ENCODE measurements at places on chromosomes 4 and X. TPM values are rescaled to one million over a fixed set of nuclear protein-coding genes. Genes with fewer than 3 reads are reported as not detected.

DNA sequence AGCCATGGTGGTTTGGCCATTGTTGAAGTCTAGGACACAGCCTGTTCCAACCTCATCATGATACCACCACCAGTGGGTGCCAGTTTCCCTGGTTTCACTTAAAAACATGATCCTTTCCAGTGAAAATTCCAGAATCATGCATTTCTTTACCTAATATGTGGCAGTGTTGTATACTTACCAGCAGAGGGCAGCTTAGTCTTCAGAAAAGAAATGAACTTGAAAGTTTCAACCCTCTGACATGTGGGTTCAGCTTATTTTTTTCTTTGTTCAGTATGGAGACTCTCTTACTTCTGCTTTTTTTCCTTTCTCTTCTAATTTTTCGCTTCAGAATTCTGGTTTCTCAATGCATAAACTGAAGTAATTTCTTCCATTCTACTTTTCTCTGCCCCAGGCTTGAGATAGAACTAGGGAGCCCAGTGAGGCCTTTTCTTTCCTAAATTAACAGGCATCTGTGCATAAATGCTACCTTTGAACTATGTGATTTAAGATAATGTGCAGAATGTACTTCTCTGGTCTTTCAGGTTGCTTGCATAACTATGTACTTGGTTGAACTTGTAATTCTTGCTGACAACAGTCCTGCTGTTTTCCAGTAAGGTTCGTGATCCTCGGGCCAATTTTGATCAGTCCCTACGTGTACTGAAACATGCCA, 10.7 kb downstream of the LIAS start:
- peak; percentile 38 for DNase-seq

DNA sequence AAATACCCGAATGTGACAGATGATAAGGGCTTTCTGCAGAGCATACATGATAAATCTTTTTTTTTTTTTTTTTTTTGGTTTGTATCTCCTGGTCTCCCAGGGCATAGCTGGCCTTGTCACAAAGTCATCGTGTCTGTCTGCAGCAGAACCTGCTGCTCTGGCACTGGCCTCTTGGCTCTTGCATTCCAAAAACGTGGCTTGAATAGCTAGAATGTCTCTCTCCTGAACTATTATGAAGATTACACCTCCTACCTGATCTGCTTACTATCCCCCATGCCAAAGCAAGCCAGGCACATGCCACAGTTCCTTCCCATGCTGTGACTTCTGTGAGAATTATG, 50.4 kb upstream of the SCRG1 start:
- DNase-seq, result no peak

DNA sequence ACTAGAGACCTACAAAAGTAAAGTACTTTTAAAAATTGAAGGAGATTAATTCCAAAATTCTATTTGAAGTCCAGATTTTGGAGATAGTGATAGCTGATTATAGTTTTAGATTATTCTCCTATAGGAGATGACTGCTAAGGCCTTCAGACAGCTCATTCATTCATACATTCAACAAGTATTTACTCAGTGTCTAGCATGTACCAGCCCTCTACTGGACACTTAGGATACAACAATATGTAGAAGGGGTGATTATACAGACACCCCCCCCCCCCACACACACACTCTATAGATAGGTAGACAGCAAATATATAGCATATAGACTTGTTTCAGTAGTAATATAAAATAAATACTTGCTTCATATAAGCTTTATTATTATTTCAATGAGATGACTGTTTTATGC, 60.4 kb upstream of the TAF9B start:
- DNase-seq, result no peak

GRCh38 chr4:83606898-83607297, 71.0 kb downstream of the GPAT3 start:
- no peak for DNase-seq

DNA sequence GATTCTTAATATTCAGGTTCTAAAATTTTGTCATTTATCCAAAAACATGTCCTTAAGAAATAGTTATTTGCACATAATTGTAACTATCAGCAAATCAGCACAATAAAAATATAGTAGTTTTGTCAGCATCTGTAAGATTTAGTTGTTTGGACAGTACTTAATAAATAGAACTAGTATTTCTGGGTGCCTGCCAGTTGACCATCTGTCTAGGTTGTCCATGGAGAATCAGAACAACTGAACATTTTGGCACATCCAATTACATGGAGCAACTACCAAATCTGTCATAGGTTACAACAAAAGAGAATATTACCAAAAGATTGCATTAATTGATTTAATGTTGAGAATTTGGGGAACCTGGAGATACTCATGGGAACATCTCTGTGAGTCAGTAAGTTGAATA, 305.5 kb upstream of the TACR3 start:
- DNase-seq, result no peak

DNA sequence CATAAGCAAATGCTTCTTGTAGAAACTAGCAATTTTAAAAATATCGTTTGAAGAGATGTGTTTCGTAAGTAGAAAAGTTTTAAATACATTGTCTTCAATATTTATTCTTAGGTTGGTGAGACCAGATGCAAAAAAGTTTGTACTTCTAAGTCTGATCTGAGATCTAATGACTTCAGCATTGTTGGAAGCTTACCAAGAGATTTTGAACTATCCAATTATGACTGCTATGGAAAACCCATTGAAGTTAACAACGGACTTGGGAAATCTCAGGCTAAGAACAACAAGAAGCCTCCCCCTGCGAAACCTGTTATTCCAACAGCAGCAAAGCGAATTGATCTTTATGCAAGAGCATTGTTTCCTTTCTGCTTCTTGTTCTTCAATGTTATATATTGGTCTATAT, 50.2 kb upstream of the GRIA2 start:
- DNase-seq, result no peak

DNA sequence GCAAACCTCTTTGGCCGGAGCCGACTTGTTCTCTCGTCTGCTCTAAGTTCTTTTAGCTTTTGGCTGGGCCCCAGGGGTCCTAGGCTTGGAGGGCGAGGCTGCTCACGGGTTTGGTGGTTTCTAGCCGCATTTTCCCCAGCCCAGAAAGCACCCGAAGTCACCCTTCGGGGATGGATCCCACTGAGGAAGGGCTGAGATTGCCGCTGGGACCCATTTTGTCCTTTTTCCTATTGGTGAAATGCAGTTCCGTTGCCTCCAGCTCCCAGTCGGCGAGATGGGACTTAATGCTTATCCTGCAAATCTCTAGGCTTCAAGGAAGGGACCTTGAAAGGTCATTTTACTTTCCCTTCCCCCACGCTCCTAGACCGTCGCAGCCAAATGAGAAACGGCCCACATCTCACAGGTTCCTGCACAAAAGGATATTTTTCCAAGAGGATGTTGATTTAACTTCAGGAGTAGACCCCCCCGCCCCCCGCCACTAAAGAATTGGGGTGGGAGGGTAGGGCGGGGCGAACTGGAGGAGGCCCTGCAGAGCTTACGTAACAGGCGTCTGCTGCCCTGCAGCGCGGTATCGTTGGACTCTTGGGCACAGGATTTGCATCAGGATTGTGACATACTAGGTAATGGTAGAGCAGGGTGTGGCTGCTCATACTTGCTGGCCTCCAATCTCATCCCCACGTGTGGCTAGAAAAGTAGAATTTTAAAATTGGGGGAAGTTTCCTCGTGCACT, 564 bp downstream of the PGK1 start:
- DNase-seq, result no peak

GRCh38 chr4:150117094-150117493, 38.8 kb downstream of the DCLK2 start:
- DNase-seq, result no peak

Gene ETDA
- not detected for polyA plus RNA-seq

DNA sequence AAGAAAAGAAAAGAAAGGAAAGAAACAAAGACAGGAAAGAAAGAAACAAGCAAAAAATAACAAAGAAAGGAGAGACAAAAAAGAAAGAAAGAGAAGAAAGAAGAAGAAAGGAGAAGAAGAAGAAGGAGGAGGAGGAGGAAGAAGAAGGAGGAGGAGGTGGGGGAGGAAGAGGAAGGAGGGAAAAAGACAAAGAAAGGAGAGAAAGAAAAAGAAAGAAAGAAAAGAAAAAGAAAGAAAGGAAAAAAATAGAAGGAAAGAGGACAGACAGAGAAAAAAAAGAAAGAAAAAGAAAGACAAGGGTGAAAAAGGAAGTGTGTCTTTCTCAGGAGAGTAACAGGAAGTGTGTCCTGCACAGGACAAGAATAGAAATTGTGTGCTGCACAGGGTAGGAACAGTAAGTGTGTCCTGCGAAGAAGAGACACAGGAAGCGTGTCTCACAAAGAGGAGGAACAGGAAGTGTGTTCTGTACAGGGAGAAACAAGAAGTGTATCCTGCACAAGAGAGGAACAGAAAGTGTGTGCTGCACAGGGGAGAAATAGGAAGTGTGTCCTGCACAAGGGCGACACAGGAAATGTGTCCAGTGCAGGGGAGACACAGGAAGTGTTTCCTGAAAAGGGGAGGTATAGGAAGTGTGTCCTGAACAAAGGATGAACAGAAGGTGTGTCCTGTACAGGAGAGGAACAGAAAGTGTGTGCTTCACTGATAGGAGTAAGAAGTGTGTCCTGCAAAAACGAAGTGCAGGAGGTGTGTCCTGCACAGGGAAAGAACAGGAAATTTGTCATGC, 101.2 kb downstream of the ARSF start:
- DNase-seq, result no peak

DNA sequence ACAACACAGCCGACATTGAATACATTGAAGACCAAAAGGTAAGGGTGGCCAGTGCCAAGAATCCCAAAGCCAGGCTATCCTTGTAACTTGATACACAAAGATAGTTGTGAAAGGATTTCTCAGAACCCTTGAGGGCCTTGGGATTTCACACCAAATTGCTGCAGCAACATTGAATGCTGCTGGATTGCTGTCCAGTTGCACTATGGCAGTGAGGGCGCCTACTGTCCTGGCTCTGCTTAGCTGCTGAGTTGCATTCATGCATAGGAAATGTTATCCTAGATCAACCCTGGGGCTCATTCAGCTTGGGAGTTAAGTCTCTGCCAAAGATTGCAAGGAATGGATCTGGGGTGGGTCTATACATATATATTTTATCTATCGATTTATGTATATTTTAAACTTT, 38.7 kb downstream of the LONRF3 start:
- no peak for DNase-seq

DNA sequence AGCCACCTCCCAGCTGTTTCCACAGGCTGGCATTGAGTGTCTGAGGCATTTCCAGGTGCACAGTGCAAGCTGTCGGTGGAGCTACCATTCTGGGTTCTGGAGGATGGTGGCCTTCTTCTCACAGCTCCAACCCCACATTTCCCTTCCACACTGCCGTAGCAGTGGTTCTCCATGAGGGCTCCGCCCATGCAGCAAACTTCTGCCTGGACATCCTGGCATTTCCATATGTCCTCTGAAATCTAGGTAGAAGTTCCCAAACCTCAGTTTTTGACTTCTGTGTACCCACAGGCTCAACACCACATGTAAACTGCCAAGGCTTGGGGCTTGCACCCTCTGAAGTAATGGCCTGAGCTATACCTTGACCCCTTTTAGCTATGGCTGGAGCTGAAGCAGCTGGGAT, 10.3 kb upstream of the FRMPD4 start:
- DNase-seq, result no peak

Gene IGSF1
- polyA plus RNA-seq, result 22.9 TPM

All from right renal pelvis (tissue), 4 donors.